ENCODE measurements at places on chromosomes 2 and 18. TPM values are rescaled to one million over a fixed set of nuclear protein-coding genes. Genes with fewer than 3 reads are reported as not detected.

TMEM17 gene
- 0.51 TPM for total RNA-seq

DNA sequence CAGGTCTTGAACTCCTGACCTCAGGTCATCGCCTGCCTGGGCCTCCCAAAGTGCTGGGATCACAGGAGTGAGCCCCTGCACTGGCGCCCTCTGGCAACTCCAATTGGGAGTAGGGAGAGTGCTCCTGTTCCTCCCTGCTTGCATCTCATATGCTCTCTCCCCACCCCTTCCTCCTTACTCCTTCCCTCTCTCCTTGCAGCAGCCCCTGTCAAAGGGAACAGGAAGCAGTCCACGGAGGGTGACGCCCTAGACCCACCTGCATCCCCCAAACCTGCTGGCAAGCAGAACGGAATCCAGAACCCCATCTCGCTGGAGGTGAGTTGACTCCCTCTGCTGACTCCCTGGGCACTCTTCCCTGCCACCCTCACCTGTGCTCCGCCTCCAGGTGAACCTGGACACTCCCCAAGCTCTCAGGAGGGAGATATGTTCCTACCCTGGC is 10.7 kb downstream of the ARID5A start:
- peaks cover 30% of the 10 kb centered on the region for H3K36me3 ChIP-seq
- no peaks in the 10 kb centered on the region for H3K27me3 ChIP-seq
- no peak for DNase-seq
- H3K4me1 ChIP-seq = no peaks in the 10 kb centered on the region
- no peak overlapping the region for H3K4me3 ChIP-seq

DNA sequence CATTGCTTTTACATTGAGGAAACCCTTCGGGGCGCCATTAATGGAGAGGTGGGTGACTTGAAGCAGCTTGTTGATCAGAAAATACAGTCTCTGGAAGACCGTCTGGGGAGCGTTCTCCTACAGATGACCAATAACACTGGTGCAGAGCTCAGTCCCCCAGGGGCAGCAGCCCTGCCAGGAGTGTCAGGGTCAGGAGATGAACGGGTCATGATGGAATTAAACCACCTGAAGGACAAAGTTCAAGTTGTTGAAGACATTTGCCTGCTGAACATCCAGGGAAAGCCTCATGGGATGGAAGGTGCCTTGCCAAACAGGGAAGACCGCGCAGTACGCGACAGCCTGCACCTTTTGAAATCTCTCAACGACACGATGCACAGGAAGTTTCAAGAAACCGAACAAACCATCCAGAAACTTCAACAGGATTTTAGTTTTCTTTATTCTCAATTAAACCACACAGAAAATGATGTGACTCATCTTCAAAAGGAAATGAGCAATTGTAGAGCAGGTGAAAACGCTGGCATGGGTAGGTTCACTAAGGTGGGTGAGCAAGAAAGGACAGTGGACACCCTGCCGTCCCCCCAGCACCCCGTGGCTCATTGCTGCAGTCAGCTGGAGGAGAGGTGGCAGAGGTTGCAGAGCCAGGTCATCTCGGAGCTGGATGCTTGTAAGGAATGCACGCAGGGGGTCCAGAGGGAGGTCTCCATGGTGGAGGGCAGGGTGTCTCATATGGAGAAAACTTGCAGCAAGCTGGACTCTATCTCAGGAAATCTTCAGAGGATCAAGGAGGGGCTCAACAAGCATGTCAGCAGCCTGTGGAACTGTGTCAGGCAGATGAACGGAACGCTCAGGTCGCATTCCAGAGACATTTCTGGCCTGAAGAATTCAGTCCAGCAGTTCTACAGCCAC is 45.0 kb downstream of the EMILIN2 start:
- no peak overlapping the region for H3K4me3 ChIP-seq
- no peaks in the 10 kb centered on the region for H3K36me3 ChIP-seq
- no peak for DNase-seq
- H3K4me1 ChIP-seq = no peaks in the 10 kb centered on the region
- no peaks in the 10 kb centered on the region for H3K27me3 ChIP-seq

CCDC148 gene
- 0.49 TPM for total RNA-seq

- no peak overlapping the region for H3K27ac ChIP-seq
- H3K4me1 ChIP-seq = no peaks in the 10 kb centered on the region
- DNase-seq = peak; percentile 17
- H3K4me3 ChIP-seq = peak overlapping the region; percentile 40
- no peaks in the 10 kb centered on the region for H3K27me3 ChIP-seq
- H3K36me3 ChIP-seq = no peaks in the 10 kb centered on the region
These were observed 124.7 kb upstream of the ZNF516 start for GRCh38 chr18:76619621-76620315.

DNA sequence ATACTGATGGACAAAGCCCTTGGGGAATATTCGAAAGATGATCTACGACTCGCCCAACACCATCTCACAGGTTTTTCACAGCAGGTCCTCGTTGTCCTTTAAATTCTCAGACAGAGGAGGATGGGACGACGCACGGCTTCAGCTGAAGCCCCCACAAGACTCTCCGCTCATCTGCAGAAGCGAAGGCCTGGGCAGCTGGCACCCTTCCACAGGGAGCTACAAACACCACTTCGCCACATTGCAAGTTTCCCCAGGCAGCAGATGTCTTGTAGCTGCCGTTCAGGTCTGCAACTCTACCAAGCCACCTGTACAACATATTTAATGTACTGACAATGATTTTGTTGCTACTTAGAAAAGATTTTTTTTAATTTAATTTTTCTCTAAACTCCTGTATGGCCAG is 642.9 kb downstream of the ZEB2 start:
- no peaks in the 10 kb centered on the region for H3K27me3 ChIP-seq
- no peaks in the 10 kb centered on the region for H3K4me1 ChIP-seq
- DNase-seq = no peak
- no peaks in the 10 kb centered on the region for H3K36me3 ChIP-seq
- no peak overlapping the region for H3K27ac ChIP-seq
- H3K4me3 ChIP-seq = no peak overlapping the region

DNA sequence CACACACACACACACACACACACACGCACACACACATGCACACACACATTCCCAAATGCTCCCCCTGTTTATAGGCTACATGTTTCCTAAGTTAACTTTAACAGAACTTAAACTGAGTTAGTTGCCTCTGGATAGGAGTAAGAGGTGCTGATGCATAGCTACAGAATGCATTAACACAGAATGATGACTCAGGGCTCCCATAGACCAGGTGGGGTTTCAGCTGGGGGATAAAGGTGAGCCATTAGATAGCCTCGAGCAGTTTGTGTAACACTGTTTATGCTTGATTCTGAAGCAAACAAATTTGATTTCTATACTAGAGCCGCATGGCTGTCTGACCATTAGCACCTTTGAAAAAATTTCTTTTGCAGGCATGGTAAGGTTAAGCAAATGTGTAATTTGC is 741.0 kb downstream of the PLCL1 start:
- H3K27ac ChIP-seq = no peak overlapping the region
- H3K27me3 ChIP-seq = no peaks in the 10 kb centered on the region
- DNase-seq = no peak
- H3K4me3 ChIP-seq = no peak overlapping the region
- H3K4me1 ChIP-seq = no peaks in the 10 kb centered on the region

CYP26B1 gene
- 11.3 TPM for total RNA-seq

- no peaks in the 10 kb centered on the region for H3K27me3 ChIP-seq
- no peaks in the 10 kb centered on the region for H3K36me3 ChIP-seq
- no peak overlapping the region for H3K4me3 ChIP-seq
- H3K27ac ChIP-seq = no peak overlapping the region
- DNase-seq = no peak
- H3K4me1 ChIP-seq = no peaks in the 10 kb centered on the region
These were observed 30.7 kb upstream of the MARCO start for GRCh38 chr2:118911166-118911856.

GRCh38 chr2:217976301-217976700 is 26.5 kb downstream of the TNS1 start:
- no peaks in the 10 kb centered on the region for H3K27me3 ChIP-seq
- H3K4me1 ChIP-seq = no peaks in the 10 kb centered on the region
- no peak overlapping the region for H3K27ac ChIP-seq
- no peaks in the 10 kb centered on the region for H3K36me3 ChIP-seq
- H3K4me3 ChIP-seq = no peak overlapping the region
- DNase-seq = no peak

GRCh38 chr2:595831-596592 is 81.2 kb downstream of the TMEM18 start:
- no peaks in the 10 kb centered on the region for H3K36me3 ChIP-seq
- no peak overlapping the region for H3K27ac ChIP-seq

DNA sequence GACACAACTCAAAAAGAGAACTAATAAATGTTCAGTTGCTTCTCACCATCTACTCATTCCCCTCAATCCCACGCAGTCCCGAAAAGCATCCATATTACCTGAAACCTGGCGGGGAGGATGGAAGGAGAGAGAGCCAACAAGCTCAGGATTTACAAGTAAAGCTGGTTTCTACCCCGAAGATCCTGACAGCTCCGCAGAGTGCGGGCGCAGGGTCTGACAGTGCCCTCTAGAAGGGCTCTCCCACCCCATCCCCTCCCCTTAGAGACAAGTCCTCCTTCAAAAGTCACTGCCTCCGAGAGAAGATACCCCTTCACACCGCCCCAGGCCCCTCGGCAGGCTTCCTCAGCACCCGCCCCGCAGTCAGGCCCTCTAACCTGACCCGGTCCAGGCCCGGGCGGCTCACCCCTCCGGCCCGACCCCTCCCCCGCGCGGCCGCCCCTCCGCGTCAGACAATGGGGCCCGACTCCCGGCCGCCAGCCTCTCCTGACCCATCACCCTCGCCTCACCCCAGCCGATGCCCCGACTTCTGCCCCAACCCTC is 550 bp downstream of the RAB1A start:
- H3K27me3 ChIP-seq = no peaks in the 10 kb centered on the region
- DNase-seq = no peak
- H3K4me3 ChIP-seq = peak overlapping the region; percentile 93
- H3K27ac ChIP-seq = peak overlapping the region; percentile 82
- H3K4me1 ChIP-seq = peaks cover 3% of the 10 kb centered on the region
- H3K36me3 ChIP-seq = no peaks in the 10 kb centered on the region

DNA sequence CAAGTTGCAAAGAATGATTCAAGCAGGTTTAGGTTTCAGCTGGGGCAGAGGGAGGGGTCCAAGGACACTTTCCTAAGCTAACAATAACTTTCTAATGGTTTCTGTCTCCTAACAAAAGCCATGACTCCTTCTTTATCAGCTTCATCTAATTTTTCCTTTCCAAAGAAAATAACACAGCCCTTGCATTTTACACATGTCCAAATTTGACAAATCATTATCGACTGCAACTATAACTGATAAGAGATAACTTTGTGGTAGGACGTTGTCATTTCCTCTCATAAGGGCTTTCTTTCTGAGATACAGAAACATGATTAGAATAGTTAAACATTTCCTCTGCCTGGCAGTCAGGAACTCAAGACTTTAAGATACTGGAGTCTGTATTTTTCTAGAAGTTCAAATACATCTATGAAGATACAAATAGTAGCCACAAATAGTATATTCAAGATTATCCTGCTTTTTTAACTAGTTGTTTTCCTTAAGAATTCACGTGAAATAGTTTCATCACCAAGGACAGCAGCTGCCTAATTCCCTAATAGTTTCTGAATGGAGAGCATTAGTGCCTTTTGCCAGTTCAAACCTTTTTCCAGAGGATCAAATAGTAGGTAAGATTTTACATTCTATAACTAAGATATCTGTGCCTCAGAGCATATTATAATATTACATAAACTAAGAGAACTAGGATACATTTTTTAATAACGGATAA is 263.2 kb downstream of the EXOC6B start:
- H3K27ac ChIP-seq = no peak overlapping the region
- DNase-seq = no peak

DNA sequence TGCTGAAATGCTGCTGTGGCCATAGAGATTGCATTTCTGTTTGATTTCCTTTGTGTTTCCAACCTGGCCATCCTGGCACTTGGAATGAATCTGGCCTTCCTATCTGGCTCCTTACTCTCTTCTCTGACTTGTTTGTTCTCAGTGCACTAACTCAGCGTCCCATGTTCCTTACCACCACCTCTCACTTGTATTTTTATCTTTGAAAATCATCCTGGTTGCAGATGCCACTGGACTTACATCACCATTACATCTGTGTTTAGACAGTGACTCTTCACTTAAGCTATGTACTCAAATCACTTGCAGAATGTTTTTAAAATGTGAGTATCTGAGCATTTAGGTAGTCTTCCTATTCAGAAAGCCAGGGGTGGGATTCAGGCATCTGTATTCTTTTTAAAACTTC is 239.5 kb downstream of the WDR7 start:
- H3K36me3 ChIP-seq = no peaks in the 10 kb centered on the region
- no peaks in the 10 kb centered on the region for H3K27me3 ChIP-seq
- peak; percentile 3 for DNase-seq
- H3K27ac ChIP-seq = peak overlapping the region; percentile 30

NOL4 gene
- total RNA-seq = 0.06 TPM

APCDD1 gene
- total RNA-seq = not detected

DNA sequence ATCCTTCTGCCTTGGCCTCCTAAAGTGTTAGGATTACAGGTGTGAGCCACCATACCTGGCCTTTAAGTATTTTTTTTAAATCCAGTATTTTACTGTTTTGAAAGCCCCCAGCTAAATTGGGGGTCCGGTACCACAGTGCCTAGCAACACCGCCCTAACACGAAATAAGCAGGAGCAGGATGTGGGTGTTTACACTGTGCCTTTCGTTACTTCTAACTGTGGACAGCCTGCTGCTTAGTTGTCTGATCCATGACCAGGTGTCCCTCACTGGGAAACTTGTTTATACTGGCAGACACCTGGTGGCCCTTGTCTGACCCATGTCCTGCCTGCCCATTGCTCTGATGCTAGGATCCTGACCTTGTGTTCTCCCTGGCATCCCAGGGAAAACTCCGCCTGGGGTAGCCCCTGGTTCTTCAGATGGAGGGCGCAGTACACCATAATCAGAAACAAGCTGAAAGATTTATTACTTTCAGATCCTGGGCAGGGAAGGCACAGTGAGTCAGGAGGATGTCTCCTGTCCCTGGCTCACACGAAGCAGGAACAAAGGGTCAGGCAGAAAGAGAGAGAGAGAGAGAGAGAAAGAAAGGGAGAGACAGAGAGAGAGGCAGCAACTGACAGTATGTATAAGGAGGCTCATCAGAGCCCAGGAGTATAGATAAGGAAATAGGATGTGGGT is 55.7 kb downstream of the NCAPH start:
- H3K4me1 ChIP-seq = no peaks in the 10 kb centered on the region
- H3K36me3 ChIP-seq = no peaks in the 10 kb centered on the region
- H3K27me3 ChIP-seq = peaks cover 3% of the 10 kb centered on the region
- no peak for DNase-seq
- no peak overlapping the region for H3K27ac ChIP-seq

CCDC88A gene
- 134 TPM for total RNA-seq

DNA sequence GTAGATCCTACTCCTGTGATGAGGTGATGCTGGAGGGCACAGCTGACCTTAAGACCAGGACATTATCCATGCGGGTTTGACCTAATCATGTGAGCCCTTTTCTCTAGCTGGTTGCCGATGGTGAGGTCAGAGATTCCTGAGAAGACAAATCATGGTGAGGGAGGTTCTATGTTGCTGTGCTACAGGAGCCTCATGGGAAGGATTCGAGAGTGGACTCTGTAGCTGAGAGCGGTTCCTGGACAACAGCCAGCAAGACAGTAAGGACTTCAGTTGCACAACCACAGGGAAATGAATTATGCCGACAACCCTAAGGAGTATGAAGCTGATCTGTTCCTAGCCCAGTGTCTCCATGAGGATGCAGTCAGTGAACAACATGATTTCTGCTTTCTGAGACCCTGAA is 80.4 kb downstream of the EPB41L3 start:
- H3K4me1 ChIP-seq = no peaks in the 10 kb centered on the region
- no peaks in the 10 kb centered on the region for H3K27me3 ChIP-seq
- no peaks in the 10 kb centered on the region for H3K36me3 ChIP-seq
- no peak overlapping the region for H3K4me3 ChIP-seq

CDC42EP3 gene
- 176 TPM for total RNA-seq

- no peak overlapping the region for H3K27ac ChIP-seq
- H3K4me3 ChIP-seq = no peak overlapping the region
- H3K36me3 ChIP-seq = no peaks in the 10 kb centered on the region
- no peak for DNase-seq
- H3K4me1 ChIP-seq = no peaks in the 10 kb centered on the region
- no peaks in the 10 kb centered on the region for H3K27me3 ChIP-seq
These were observed 312.4 kb downstream of the DCC start for GRCh38 chr18:52652391-52652790.

APLF gene
- total RNA-seq = 4.6 TPM
